ENCODE measurements at places on chromosomes 12 and 14.
A peak's percentile ranks its signal among the peaks of the same experiment; 100 is the strongest.

GRCh38 chr12:89356069-89356665, 3.9 kb upstream of the DUSP6 start:
- no peak for DNase-seq

DNA sequence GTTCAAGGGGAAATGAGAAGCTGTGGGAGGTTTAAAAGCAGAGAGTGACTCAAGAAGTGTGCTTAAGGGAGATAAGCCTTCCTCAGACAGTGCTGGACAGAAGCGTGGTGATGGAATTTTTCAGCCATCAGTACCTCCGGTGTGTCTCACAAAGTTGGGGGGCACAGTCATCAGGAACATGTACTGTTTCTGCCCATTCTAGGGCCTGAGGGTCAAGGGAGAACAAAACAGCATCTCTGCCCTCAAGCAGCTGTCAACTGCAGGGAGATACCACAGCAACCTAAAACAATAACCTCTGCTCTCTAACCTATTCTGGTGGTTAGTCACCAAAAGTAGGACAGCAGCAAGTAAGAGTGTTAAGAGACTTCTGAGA, 2.0 kb upstream of the STON2 start:
- DNase-seq = no peak

- no peak for DNase-seq
Measured at GRCh38 chr12:3988519-3989217, 115.5 kb upstream of the PARP11 start.

DNA sequence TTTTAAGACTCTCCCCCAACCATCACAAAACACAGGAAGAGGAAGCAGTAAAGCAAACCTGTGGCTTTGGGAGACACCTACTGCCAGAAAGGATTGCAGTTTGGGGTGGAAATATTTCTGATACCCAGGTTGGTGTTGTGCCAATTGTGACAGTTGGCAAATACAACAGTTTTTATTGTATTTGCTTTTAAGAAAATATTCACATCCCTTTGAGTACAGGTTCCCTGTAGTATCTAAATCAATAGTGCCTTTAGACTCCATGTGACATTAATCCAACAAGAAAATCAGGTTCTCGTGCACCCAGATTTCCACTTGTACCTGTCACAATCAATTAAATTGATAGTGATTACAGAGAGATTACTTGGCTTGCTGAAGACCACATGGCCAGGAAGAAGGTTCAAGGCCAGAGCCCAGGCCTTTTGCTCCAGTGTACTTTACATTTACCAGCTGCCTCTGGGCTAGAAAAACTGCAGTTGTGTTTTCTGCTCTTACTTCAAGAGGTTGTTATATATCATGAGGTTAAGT, 361.2 kb downstream of the ATP23 start:
- DNase-seq = peak; percentile 68

- DNase-seq = no peak
Measured at GRCh38 chr14:50061664-50062437, 54.5 kb downstream of the VCPKMT start.

- DNase-seq = peak; percentile 75
Measured at GRCh38 chr14:76486251-76486743, 110.4 kb downstream of the ESRRB start.

- no peak for DNase-seq
Measured at GRCh38 chr12:121943926-121944325, 25.5 kb downstream of the CFAP251 start.

DNA sequence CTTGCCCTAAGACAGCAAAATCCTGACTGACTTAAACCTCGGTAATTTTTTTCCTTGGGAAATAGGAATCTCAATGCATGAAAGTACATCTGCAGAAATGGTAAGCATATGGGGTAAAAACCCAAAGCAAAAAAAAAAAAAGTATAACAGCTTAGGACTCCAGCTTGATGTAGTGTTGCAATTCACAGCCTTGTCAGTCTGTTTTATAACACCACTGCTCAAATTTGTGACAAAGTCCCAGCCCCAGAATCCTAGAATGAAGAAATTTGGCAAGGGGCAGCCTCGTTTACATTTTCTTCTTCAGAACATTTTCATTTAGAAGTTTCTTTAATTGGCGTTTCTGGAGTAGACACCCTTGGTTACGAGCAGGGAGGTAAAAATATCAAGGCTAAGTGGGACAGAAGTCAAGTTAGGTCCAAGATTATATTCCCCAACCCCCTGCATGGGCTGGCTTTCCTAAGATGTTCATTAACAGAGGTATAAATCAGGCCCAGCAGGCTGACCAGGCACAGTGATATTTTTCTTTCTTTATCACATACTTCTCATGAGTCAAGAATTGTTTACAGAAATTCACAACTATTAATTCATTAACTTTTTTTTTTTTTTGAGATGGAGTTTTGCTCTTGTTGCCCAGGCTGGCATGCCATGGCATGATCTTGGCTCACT, 424.0 kb downstream of the RMST start:
- DNase-seq = no peak

GRCh38 chr12:32455607-32456071, 56.3 kb downstream of the FGD4 start:
- DNase-seq = peak; percentile 53

- DNase-seq = peak; percentile 79
Measured at GRCh38 chr14:101731187-101732080, 30.1 kb upstream of the PPP2R5C start.

DNA sequence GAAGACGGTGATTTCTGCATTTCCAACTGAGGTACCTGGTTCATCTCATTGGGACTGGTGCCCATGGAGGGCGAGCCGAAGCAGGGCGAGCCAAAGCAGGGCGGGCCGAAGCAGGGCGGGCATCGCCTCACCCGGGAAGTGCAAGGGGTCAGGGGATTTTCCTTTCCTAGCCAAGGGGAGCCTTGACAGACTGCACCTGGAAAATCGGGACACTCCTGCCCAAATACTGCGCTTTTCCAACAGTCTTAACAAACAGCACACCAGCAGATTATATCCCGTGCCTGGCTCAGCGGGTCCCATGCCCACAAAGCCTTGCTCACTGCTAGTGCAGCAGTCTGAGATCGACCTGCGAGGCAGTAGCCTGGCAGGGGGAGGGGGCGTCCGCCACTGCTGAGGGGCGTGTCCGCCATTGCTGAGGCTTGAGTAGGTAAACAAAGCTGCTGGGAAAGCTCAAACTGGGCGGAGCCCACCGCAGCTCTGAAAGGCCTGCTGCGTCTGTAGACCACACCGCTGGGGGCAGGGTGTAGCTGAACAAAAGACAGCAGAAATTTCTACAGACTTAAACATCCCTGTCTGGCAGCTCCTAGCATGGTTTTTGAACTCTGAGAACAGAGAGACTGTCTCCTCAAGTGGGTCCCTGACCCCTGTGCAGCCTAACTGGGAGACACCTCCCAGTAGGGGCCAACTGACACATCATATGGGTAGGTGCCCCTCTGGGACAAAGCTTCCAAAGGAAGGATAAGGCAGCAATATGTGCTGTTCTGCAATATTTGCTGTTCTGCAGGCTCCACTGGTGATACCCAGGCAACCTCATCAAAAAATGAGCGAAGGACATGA, 77.2 kb downstream of the BAZ1A start:
- DNase-seq = no peak

DNA sequence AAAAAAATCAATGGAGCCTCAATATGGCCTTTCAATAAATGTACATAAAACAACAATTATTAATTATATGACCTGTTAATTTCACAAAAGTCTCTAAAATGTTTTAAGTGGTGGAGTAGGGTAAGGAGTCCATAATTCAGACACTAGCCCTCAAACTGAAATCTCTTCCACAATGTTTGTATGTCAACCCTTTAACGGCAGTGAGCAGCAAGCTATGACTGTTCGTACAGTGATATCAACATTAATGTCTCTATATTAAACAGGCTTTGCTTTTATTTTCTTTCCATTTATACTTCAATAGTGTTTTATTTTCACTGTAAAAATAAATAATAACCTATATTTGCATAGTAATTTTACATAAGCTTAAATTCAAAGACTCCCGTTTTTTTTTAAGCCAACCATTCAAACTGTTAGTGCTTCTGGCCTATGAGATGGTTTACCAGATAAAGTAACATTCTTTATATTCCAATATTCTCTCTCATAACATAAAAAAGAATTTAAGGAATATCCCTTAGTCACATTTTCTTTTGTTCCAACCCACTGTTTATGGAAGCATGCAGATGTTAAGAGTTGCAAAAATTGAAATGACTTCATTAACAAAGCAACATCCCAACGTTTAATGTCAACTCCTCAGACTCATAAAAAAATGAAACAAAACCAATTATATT, 2.3 kb downstream of the CDK17 start:
- no peak for DNase-seq

DNA sequence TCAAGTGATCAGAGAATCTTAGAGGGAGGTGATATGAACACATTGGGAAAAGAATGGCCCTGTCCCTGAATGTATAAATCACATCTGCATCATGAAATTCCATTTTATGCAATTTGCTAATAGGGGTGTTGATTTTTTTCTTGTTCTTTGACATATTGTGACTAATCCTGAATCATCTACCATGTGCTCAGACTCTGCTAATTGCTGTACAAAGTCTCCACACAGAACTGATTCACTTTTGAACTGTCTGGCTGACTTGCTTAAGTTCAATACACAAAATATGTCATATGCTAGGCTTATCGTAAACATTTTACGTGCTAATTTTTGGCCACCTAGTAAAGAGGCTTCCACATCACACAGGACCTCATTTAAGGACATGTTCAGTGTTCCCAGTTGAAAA, 2.6 kb downstream of the TMEM132D start:
- no peak for DNase-seq

DNA sequence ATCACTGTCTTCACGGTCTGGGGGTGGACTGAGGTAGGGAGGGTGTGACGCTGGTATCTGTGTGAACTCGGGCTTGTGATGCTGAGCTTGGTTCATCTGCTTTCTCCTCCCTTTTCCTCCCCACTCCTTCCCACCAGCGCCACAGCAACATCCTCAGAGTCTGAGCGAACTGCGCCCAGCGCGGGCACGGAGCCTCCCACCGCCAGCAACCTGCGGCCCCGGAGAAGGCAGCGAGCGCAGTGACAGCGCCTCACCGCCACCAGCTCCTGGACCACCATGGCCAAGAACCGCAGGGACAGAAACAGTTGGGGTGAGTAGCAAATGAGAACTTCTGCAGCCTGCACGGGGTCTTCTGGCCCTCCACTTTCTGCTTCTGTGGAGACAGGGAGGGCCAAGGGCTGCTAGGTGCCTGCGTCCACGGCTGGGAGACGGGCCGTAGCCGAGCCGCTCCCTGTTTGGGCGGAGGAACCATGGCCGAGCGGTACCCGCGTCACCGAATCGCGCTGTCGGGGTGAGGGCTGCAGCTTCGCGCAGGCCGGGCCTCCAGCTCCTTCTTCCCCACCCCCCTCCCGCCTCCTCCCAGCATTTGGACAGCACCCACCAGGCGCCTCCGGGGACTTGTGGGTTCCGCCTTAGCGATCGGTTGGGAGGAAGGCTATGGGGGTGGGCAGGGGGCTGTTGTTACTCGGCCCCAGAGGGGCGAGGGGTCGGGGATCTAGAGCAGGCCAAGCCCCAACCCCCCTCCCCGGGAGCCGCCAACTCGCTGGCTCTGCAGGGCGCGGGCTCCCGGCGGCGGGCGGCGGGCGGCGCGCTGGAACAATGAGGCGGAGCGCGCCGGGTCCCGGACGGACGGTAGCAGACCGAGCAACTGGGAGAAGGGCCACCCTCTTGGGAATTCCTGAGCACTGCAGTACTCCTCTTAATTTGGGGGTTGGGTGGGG, at the start of gene ATL1:
ATL1 (plus strand) TSS at position 156 of the 941 bp plus-strand sequence; CDS start at position 277, 121 bp downstream.
- peak; percentile 53 for DNase-seq

GRCh38 chr12:57165741-57166140, 18.3 kb upstream of the LRP1-AS start:
- no peak for DNase-seq

DNA sequence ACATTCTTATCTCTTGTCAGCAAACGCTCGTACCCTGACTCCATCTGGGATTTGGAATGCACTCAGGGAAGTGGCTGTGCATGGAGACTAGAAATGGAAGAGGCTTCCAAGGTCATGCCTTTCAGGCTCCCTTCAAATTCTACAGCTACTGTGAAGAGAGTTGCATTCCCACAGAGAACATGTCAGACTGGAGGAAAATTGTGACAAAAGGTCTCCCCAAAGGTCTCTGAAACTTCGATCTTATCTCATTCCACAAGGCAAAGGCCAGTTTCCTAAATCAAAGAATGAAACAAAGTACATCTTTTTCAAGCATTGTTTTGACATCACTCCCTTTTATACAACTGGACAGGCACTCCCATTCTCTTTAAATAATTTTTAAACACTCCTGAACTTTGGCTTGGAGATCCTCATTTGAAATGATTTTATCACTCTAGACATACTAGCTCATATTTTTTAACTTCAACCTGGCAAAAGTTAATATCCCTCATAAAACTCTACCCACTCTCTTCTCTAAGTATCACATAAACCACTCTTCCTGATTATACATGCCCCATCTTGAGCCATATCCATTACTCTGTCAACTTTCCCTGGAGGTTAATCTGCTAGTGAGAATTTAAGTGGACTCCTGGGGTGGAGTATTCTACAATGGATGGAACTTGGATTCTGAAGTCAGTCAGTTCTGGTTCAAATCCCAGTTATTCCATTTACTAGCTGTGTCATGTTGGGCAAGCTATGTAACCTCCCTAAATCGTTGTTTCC, 218.1 kb upstream of the HMGA2 start:
- no peak for DNase-seq

DNA sequence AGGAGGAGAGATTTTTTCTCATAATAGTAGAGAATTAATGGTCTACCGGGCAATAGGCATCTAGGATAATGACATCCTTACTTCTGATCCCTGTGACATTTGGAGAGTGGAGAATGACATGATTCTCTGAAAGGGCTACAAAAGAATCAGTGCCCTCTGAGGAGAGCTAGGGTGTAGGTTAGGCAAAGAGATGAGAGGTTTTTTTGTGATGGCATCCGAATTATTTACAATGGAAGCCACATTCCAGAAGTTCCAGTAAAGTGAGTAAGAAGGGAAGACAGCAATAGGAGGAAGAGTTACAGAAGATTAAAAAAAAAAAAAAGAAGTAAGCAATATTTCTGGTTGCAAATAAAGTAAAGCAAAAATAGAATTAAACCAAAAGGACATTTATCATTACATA, 478.0 kb downstream of the RMST start:
- DNase-seq = no peak

Data from NCI-H774 (cell line).